WERI-Rb-1 (cell line): ENCODE measurements at places on chromosomes 7 and 10.
A peak's percentile ranks its signal among the peaks of the same experiment; 100 is the strongest.

DNA sequence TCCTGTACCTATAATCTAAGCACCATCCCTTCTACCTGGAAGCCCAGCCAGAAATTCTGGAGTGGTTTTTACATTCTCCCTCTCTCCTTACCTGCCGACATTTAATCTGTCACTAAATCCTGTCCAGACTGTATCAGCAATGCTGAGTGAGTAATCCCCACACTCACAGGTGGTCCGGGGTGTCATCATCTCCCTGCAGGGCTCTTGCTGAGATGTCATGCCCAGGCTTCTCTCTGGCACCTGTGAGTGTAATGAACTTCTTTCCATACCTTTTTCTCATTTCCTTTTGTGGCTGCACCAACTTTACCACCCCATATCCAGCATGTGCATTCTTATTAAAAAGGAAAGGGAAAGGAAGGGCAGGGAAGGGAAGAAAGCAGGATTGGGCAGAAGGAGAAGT lies 355.2 kb downstream of the CCSER2 start:
- peak; percentile 41 for DNase-seq

- no peak for DNase-seq
Observed at GRCh38 chr10:78588194-78588811, 480.5 kb upstream of the ZMIZ1 start.

GRCh38 chr7:89623018-89623672 lies 531.1 kb upstream of the STEAP1 start:
- DNase-seq = peak; percentile 40

DNA sequence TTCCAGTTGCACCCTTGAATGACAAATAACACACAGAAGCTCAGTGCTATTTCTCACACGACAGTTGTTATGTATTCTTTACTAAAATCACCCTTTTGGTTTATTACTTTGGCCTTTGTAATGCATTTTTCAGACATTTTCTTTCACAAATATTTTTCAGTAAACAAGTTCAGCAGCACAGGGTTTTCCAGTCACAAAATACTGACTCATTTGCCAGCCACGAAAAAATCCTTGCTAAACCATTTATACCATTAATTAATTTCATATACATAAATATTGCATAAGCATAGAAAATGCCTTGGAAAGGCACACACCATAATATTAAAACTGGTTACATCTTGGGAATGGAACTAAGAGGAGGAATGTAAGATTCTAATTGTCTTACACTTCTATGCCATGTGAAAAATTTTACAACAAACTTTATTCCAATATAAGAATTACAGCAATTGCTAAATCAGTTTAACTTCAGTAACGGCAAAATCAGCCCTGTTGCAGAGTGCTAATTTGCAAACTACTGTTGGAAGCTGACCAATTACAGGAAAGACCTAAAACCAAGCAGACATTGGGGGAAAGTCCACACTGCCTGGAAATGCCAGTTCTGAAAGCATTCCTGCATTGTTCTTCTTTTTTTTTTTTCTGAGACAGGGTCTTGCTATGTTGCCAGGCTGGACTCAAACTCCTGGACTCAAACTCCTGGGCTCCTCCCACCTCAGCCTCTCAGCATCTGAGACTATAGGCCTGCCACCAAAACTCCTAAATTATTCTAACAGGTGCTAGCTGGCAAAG lies 31.6 kb upstream of the PBLD start:
- DNase-seq = no peak

DNA sequence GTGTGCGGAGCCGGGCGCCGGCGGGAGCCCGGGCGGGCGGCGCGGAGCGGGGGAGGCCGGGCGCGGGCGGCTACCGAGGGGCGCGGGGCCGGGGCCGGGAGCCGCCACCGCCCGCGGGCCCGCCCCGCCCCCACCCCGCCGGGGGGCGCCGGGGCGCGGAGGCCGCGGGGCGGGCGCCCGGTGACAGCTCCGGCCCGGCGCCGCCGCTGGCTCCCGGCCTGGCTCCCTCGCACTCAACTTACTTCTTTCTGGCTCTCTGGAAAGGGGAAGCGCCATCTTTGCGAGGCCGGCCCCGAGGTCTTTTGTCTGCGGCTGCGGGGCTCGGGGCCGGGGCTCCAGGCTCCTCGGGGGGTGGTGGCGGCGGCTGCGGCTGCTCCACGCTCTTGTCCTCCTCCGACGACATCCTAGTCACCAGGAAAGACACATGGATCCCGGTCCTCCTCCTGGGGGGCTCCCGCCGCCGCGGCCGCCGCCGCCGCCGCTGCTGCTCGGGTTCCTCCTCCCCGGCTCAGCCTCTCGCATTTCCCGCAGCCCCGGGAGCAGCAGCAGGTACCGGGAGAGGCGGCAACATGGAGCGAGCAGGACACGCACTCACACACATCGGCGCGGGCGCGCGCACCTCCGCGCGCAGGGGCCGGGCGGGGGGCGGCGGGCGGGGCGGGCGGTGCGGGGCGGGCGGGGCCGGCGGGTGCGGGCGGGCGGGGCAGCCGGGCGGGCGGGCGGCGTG lies at the start of gene KMT2C:
Gene KMT2C, minus strand, starts transcription at position 620 of the 727 bp plus-strand sequence. Its CDS starts 217 bp downstream, at position 403.
- DNase-seq = peak; percentile 52

- no peak for DNase-seq
Observed at GRCh38 chr10:93417921-93418320, 64.2 kb downstream of the MYOF start.

DNA sequence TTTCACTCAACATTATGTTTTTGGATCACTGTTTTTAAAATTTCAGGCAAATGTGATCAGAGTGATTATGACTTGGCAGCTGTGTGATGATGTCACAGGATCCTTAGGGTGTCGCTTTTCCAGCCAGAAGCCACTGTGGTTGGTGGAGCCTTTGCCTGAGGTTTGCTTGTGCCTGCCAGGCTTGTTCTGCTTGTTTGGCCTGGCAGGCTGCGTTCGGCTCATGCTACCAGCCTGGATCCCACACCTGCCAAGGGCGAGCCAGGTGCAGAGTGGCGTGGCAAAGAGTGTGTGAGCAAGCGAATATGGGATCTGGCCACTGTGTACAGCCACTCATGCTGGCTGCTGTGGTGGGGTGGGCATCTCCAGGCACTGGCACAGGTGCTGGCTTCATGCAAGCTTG lies 55.7 kb downstream of the ADK start:
- DNase-seq = no peak

DNA sequence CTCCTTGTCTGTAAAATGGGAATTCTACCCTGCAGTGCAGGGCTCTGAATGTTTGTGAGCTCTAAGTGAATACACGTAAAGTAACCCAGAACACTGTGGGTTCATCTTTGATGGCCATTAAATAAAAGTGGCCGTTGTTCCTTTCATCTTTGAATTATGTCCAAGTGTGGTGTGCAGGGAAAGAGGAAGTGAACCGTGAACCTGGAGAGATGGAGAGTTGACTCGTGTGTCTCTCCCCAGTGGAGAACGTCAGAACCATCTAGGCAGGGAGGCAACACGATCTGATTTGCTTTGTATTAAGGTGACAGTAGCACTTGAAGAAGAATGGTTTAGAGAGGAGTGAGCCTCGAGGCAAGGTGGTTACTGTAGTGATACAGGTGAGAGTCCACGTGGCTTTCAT lies 93.5 kb upstream of the GJD4 start:
- DNase-seq = no peak

GRCh38 chr10:84140036-84140379 lies 699 bp downstream of the GHITM start:
- DNase-seq = peak; percentile 21

GRCh38 chr10:47044741-47045140 lies 133.5 kb downstream of the PTPN20 start:
- DNase-seq = no peak

GRCh38 chr10:91009121-91009520 lies 88.2 kb upstream of the ANKRD1 start:
- no peak for DNase-seq

DNA sequence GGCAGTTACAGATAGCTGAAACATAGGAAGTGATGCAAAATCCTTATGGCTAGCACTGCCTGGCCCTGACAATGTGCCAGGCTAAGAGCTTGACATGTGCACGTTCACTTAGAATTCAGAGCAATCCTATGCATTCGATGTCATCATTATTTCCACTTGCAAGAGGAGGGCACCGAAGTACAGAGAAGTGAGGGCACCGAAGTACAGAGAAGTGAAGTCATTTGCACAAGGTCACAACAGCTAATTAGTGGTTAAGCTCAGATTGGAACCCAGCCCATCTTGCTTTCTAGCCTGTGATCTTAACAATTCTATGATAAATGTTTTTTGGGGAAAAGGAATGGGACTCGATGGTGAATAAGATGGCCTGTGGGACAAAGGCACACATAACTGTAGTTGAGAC lies 73.4 kb downstream of the ARHGAP22 start:
- no peak for DNase-seq

DNA sequence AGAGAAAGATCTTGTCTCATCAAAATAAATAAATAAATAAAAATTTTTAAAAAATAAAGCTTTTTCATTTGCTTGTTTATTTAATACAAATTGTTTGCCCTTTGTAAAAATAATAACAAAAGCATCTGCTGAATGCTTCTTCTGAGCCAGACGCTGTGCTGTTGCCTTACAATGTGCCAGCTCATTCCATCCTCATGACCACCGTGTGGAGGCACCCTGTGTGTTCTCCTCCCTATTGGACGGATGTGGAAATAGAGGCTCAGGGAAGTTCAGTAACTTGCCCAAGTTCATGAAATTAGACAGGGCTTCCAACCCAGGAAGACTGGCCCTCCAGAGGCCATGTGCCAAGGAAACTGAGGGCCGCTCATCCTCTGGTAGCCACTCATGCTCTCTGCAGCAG lies 120.6 kb downstream of the SH3PXD2A start:
- no peak for DNase-seq

DNA sequence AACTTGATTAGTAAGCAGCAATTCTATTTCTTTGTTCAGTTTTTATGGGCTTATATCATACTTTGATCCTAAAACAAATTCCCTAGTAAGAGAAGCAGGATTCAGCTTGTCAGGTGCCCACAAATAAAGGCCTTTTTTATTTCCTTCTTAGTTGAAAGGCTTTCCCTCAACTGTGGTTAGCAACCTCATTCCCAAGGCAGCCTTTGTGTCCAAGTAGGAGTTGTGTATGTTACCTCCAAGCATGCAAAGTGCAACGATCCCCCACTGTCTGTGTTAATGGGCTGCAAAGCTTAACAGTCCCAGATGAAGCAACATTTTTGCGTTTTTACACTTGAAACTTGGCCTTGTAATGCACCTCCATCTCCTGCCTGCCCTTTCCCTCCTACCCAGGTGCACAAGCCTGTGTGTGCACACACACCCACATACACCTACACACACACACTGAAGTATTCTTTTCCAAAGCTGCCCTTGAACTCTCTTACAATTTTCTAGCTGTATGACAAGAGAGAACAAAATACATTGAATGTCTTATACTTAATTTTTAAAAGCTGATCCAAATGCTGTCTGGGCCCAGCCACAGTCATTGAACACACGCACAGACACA lies 278.2 kb downstream of the SNX13 start:
- DNase-seq = no peak

- DNase-seq = peak; percentile 16
Observed at GRCh38 chr7:92763636-92764423, 72.5 kb downstream of the CDK6 start.

- DNase-seq = no peak
Observed at GRCh38 chr10:82420001-82420400, 545.0 kb downstream of the NRG3 start.

DNA sequence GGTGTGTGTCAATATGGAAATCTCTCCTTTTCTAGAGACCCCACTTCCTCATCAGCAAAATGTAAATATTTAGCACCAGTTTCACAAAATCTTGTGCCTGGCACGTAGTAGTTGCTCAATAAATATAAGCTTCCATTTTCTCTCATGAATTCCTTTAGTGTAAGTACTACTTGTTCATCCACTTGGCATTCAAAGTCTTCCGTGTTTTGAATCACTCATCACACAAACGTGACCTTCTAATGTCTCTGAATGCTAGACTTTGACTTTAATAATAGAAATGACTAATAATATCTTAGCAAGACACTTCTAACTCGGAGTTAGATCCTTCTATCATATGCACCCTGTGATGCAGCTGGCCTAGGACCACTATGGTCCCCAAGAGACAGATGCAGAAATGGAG lies 168.7 kb upstream of the ZNF32 start:
- DNase-seq = no peak

GRCh38 chr10:310371-310770 lies 175.1 kb downstream of the ZMYND11 start:
- no peak for DNase-seq

DNA sequence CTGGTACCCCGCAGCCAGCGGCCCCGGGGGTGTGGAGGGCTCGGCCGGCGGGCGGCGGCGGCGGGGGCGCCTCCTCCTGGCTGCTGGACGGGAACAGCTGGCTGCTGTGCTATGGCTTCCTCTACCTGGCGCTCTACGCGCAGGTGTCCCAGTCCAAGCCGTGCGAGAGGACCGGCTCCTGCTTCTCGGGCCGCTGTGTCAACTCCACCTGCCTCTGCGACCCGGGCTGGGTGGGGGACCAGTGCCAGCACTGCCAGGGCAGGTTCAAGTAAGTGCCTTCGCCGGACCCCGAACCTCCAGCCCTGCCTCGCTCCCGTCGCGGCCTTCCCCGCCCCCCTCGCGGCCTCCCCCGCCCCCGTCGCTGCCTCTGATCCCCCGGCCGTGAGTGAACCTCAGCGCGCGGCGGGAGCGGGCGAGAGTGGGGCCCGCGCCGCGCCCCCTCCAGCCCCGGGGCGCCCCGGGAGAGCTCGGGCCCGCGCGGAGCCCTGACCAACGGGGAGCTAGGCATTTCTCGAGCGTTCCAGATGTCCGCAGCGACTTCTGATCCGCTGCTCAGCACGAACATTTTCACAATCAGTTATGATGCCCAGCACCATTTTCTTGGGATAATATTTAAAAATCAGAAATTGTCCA lies 727 bp downstream of the ATRNL1 start:
- DNase-seq = peak; percentile 46

GRCh38 chr10:126568809-126569385 lies 101.6 kb downstream of the C10orf90 start:
- no peak for DNase-seq

- no peak for DNase-seq
Observed at GRCh38 chr7:120052884-120053382, 220.0 kb upstream of the KCND2 start.

- no peak for DNase-seq
Observed at GRCh38 chr7:132993377-132994013, 88.4 kb downstream of the CHCHD3 start.

- no peak for DNase-seq
Observed at GRCh38 chr7:17027143-17027788, 145.5 kb upstream of the AGR3 start.

GRCh38 chr7:135467207-135467711 lies 42.6 kb downstream of the CNOT4 start:
- no peak for DNase-seq
